Mesendoderm (in vitro differentiated cells): ENCODE measurements at places on chromosomes 13 and 19.

GRCh38 chr19:33437821-33438671 is 64.5 kb downstream of the CEBPG start:
- no peak for DNase-seq
- H3K27me3 ChIP-seq: no peaks in the 10 kb centered on the region
- no peak overlapping the region for H3K27ac ChIP-seq
- no peaks in the 10 kb centered on the region for H3K36me3 ChIP-seq

GRCh38 chr19:35973487-35973886 is 21.5 kb upstream of the SDHAF1 start:
- H3K4me3 ChIP-seq: no peak overlapping the region
- H3K27me3 ChIP-seq: no peaks in the 10 kb centered on the region

GRCh38 chr13:97226013-97226412 is 3.9 kb downstream of the MBNL2 start:
- H3K36me3 ChIP-seq: no peaks in the 10 kb centered on the region
- DNase-seq: no peak
- no peak overlapping the region for H3K27ac ChIP-seq
- peaks cover 3% of the 10 kb centered on the region for H3K4me1 ChIP-seq
- H3K4me3 ChIP-seq: no peak overlapping the region

DNA sequence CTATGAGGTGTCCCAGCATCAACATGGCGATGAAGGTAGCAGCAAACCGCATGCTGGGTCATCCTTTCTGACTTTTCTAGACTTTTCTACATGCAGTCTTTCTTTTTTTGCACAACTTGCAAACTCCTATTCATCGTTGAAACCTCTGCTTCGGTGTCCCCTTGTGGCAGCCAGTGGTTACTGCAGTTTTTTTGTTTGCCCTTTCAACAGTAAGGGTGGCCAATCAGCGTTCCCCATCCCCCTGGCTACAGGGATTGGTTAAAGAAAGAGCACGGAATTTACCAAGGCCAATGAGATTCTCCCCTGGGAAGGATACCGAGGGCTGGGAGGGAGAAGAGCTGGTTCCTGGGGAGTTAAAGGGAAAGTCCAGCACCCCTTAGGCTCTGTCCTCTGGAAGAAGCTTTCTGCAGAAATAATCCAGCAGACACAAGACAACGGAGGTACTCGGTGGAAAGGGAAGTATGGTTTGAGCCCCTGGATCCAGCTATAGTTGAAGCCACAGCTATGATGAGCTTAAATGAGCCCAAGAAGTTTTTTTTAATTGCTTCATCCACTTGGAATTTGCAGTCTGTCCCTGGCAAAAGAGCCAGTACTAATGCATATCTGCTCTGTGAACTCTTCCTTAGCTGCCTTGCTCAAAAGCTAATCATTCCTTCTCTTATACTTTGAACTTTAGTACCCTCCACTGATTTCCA is 5.6 kb upstream of the LSM4 start:
- peak; percentile 99 for DNase-seq
- H3K27ac ChIP-seq: peak overlapping the region; percentile 33
- H3K4me3 ChIP-seq: peak overlapping the region; percentile 22
- no peaks in the 10 kb centered on the region for H3K36me3 ChIP-seq
- no peaks in the 10 kb centered on the region for H3K27me3 ChIP-seq

- H3K4me3 ChIP-seq: no peak overlapping the region
- H3K36me3 ChIP-seq: no peaks in the 10 kb centered on the region
- DNase-seq: peak; percentile 88
- no peaks in the 10 kb centered on the region for H3K4me1 ChIP-seq
- H3K27me3 ChIP-seq: no peaks in the 10 kb centered on the region
Measured at GRCh38 chr13:32391101-32391619, 36.8 kb downstream of the N4BP2L1 start.

DNA sequence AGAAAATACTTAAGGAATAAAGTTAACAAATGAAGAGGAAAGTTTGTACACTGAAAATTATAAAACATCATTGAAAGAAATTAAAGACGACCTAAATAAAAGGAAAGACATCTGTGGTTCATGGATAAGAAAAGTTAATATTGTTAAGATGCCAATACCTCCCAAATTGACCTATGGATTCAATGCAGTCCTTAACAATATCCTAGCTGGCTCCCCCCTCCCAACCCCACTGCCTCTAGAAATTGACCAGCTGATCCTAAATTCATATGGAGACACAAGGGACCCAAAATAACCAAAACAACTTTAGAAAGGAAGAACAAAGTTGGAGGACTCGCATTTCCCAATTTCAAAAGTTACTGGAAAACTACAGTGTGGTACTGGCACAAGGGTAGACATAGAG is 28.3 kb downstream of the ZNF45 start:
- H3K4me3 ChIP-seq: no peak overlapping the region
- H3K27me3 ChIP-seq: no peaks in the 10 kb centered on the region
- no peaks in the 10 kb centered on the region for H3K36me3 ChIP-seq
- no peaks in the 10 kb centered on the region for H3K4me1 ChIP-seq
- H3K27ac ChIP-seq: no peak overlapping the region

- H3K4me1 ChIP-seq: no peaks in the 10 kb centered on the region
- DNase-seq: no peak
- H3K4me3 ChIP-seq: no peak overlapping the region
- H3K36me3 ChIP-seq: no peaks in the 10 kb centered on the region
- no peaks in the 10 kb centered on the region for H3K27me3 ChIP-seq
- H3K27ac ChIP-seq: no peak overlapping the region
Measured at GRCh38 chr19:15038294-15038693, 11.0 kb upstream of the CASP14 start.

GRCh38 chr19:56103027-56103614 is 18.0 kb downstream of the ZNF787 start:
- H3K27me3 ChIP-seq: no peaks in the 10 kb centered on the region
- DNase-seq: no peak

GRCh38 chr13:67935626-67936025 is 705.5 kb upstream of the PCDH9 start:
- no peak overlapping the region for H3K4me3 ChIP-seq
- no peak overlapping the region for H3K27ac ChIP-seq
- H3K4me1 ChIP-seq: no peaks in the 10 kb centered on the region
- H3K27me3 ChIP-seq: no peaks in the 10 kb centered on the region
- no peaks in the 10 kb centered on the region for H3K36me3 ChIP-seq
- DNase-seq: no peak

GRCh38 chr19:43518051-43518450 is 8.9 kb downstream of the ETHE1 start:
- no peaks in the 10 kb centered on the region for H3K36me3 ChIP-seq
- H3K27me3 ChIP-seq: no peaks in the 10 kb centered on the region
- H3K4me1 ChIP-seq: no peaks in the 10 kb centered on the region

- no peak for DNase-seq
- H3K4me1 ChIP-seq: no peaks in the 10 kb centered on the region
- H3K27ac ChIP-seq: no peak overlapping the region
- no peak overlapping the region for H3K4me3 ChIP-seq
- H3K36me3 ChIP-seq: no peaks in the 10 kb centered on the region
Measured at GRCh38 chr19:17647071-17648020, 40.8 kb downstream of the UNC13A start.

- no peak overlapping the region for H3K27ac ChIP-seq
- H3K36me3 ChIP-seq: no peaks in the 10 kb centered on the region
Measured at GRCh38 chr19:11338569-11339253, 746 bp downstream of the RAB3D start.

GRCh38 chr19:16436780-16437332 is 34.9 kb downstream of the EPS15L1 start:
- no peaks in the 10 kb centered on the region for H3K36me3 ChIP-seq
- DNase-seq: no peak
- no peaks in the 10 kb centered on the region for H3K27me3 ChIP-seq
- H3K4me3 ChIP-seq: no peak overlapping the region
- H3K27ac ChIP-seq: no peak overlapping the region

DNA sequence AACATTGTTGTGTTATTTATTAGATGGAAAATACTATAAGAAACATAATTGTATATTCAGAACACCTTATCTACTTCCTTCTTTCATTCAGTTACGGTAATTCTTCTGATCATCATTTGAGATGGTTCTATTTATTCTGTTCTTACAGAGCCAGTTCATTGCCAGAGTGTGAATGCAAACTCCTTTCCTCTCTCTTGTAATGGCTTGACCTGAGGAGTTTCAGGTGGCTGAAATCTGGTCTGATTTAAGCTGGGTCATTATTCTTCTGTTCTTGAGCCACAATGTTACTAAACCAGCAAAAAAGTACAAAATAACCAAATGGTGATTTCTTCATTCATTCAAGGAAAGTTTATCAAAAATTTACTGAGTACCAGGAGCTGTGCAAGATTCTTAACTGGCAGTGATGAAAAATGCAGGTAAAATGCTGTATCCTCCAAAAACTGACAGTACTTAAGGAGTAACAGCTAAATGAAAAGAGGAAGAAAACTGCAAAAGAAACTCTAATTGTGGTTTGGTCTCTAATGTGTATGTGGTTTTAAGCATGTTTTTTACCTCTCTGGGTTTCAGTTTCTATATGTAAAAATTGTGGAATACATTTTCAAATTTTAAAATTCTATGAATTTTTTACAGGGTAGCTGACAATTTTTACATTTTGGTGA is 182.4 kb upstream of the UFM1 start:
- no peak for DNase-seq
- H3K27me3 ChIP-seq: no peaks in the 10 kb centered on the region
- H3K36me3 ChIP-seq: no peaks in the 10 kb centered on the region
- H3K4me1 ChIP-seq: no peaks in the 10 kb centered on the region
- no peak overlapping the region for H3K4me3 ChIP-seq

- DNase-seq: no peak
- no peaks in the 10 kb centered on the region for H3K27me3 ChIP-seq
- H3K27ac ChIP-seq: no peak overlapping the region
- no peaks in the 10 kb centered on the region for H3K4me1 ChIP-seq
- no peak overlapping the region for H3K4me3 ChIP-seq
- no peaks in the 10 kb centered on the region for H3K36me3 ChIP-seq
Measured at GRCh38 chr13:29136341-29136740, 316.2 kb downstream of the MTUS2 start.

GRCh38 chr13:55538424-55538823 is 1602.3 kb upstream of the PRR20A start:
- DNase-seq: peak; percentile 11
- no peaks in the 10 kb centered on the region for H3K36me3 ChIP-seq
- no peak overlapping the region for H3K4me3 ChIP-seq
- no peaks in the 10 kb centered on the region for H3K27me3 ChIP-seq
- no peak overlapping the region for H3K27ac ChIP-seq
- H3K4me1 ChIP-seq: no peaks in the 10 kb centered on the region

DNA sequence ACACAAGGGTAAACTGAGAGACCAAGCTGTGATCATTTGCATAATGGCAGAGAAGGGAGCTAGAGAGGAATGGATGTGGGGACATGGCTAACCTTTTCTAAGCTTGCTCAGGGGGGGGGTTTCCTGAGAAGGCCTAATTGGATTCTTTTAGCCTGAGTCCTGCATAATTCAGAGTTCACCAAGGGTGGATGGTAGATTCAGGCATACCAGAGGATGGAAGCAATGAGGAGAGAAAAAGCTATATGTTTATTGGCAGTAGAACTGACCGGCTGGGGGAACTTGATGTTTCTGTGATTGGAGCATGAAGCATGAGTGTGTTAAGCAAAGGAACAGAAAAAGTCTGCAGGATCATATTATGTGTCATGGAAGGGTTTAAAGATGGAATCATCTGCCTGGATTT is 65.9 kb upstream of the KLF12 start:
- no peaks in the 10 kb centered on the region for H3K36me3 ChIP-seq
- H3K4me3 ChIP-seq: no peak overlapping the region
- DNase-seq: peak; percentile 23
- no peak overlapping the region for H3K27ac ChIP-seq

DNA sequence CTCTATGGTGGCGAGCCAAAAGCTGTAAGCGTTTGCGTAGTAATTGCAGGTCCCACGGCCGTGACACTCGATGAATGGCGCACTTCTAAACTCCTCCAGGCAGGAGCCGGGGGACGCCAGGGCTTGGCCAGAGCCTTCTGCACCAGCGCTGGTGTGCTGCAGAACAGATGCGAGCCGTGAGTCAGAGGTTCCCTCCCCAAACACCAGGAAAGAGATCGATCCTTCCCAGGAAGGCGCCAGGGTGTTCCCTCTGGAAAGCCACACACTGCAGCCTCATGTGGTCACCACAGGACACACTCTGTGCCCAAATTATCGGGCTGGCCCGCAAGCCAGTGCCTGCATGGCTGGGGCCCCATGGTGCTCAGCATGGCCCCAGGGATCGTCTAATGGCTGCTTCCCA is 154.6 kb downstream of the COL4A1 start:
- no peaks in the 10 kb centered on the region for H3K36me3 ChIP-seq
- H3K4me3 ChIP-seq: no peak overlapping the region
- no peak for DNase-seq
- H3K27me3 ChIP-seq: no peaks in the 10 kb centered on the region
- no peak overlapping the region for H3K27ac ChIP-seq

- H3K4me3 ChIP-seq: no peak overlapping the region
- peaks cover 9% of the 10 kb centered on the region for H3K36me3 ChIP-seq
- no peak overlapping the region for H3K27ac ChIP-seq
- no peaks in the 10 kb centered on the region for H3K4me1 ChIP-seq
- H3K27me3 ChIP-seq: no peaks in the 10 kb centered on the region
Measured at GRCh38 chr19:2444251-2445002, 12.3 kb downstream of the LMNB2 start.

GRCh38 chr19:792306-792885 is 4.9 kb upstream of the PTBP1 start:
- H3K36me3 ChIP-seq: no peaks in the 10 kb centered on the region
- DNase-seq: no peak
- no peak overlapping the region for H3K4me3 ChIP-seq
- H3K27me3 ChIP-seq: no peaks in the 10 kb centered on the region

GRCh38 chr19:55113570-55114039 is 3.8 kb downstream of the PPP1R12C start:
- H3K4me1 ChIP-seq: peaks cover 8% of the 10 kb centered on the region
- H3K4me3 ChIP-seq: no peak overlapping the region
- H3K27me3 ChIP-seq: no peaks in the 10 kb centered on the region
- H3K36me3 ChIP-seq: no peaks in the 10 kb centered on the region
- no peak overlapping the region for H3K27ac ChIP-seq
- peak; percentile 99 for DNase-seq

DNA sequence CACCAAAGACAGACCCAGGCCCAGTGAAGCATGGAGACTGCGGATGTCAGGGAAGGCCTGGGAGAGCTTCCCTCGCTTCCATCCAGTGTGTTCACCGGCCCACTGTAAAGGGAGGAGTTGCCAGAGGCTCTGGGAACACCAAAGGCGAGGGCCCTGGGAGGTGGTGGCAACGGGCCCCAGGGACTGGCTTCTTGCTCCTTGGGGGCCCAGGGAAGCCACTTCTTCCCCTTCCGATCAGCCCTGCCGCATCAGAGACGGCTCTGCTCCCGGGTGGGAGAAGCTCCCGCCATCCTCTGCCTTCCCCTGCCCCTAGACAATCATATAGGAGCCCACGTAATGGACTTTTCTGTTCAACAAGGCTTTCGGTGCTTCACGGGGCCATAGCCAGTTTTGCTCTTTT is 83.4 kb upstream of the GPR183 start:
- no peaks in the 10 kb centered on the region for H3K36me3 ChIP-seq
- no peak overlapping the region for H3K27ac ChIP-seq
- H3K27me3 ChIP-seq: no peaks in the 10 kb centered on the region
- H3K4me3 ChIP-seq: no peak overlapping the region
- no peaks in the 10 kb centered on the region for H3K4me1 ChIP-seq
